GM20000 (cell line): ENCODE measurements at places on chromosomes 16 and 17.

DNA sequence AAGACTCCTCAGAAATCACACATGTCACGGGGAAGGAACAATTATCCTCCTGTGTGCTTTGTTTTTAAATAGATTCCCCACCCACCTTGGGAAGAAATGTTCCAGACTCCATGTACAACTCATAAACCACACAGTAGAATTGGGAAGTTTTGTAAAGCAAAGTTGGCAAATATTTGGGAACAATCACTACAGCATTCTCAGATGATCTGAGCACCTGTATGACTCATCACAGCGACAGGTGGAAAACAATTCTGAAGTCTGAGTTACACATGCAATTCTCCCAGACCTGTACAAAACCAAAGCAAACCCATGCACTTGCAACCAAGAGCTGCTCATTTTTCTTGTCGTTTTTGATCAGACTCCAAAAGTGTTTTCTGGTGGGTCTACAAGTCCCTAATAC is 14.4 kb upstream of the MYLK3 start:
- no peak for DNase-seq

GRCh38 chr17:44112284-44113280 is 10.9 kb downstream of the HDAC5 start:
- DNase-seq, result no peak

- DNase-seq, result peak; percentile 50
Measured at GRCh38 chr16:56048425-56049105, 142.7 kb upstream of the GNAO1 start.

GRCh38 chr17:1797323-1797722 is 32.4 kb downstream of the SMYD4 start:
- DNase-seq, result no peak

GRCh38 chr16:17532338-17532995 is 61.7 kb upstream of the XYLT1 start:
- no peak for DNase-seq

GRCh38 chr17:79047291-79047920 is 23.4 kb downstream of the C1QTNF1 start:
- DNase-seq, result peak; percentile 12
